ENCODE measurements at places on chromosomes 6 and 20.

GRCh38 chr6:89460713-89461112 is 27.8 kb downstream of the ANKRD6 start:
- DNase-seq = no peak

GRCh38 chr6:30510419-30511168 is 21.3 kb downstream of the HLA-E start:
- DNase-seq = no peak

DNA sequence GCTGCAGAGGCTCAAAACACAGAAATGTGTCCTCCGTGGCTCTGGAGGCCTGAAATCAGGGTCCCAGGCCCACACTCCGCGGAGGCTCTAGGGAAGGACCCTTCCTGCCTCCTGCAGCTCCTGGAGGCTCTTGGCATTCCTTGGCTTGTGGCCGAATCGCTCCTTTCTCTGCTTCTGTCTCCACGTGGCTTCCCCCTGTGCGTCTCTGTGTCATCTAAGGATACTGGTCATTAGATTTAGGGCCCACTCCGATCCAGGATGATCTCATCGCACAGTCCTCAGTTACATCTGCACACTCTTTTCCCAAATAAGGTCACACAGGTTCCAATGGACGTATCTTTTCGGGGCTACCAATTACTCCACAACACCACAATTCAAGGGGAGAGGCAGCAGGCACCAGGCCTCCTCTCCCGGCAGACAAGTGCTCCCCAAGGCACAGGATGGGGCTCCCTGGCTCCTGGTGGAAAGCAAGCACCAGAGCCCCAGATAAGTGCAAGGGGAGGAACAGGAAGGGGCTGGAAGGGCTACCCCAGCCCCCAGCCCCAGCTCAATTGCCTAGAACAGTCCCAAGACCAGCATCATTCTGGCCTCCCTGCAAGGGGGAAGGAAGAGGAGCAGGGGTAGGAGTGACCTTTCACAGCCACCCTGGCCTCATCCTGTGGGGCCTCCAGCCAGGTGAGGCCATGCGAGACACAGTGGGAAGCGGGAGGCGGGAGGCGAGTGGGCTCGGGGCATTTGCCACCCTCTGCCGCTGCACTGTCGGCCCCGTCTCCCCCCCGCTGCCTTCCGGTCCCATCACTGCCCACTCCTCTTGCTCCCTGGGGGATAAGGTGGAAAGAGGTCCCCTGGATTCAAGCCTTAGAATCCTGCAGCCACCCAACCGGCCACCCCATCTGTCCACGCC is 16.3 kb downstream of the NTSR1 start:
- no peak for DNase-seq

- peak; percentile 84 for DNase-seq
These were observed 72.8 kb upstream of the ADTRP start for GRCh38 chr6:11851387-11851786.

GRCh38 chr20:20192366-20192765 is 140.0 kb downstream of the CFAP61 start:
- DNase-seq = no peak

DNA sequence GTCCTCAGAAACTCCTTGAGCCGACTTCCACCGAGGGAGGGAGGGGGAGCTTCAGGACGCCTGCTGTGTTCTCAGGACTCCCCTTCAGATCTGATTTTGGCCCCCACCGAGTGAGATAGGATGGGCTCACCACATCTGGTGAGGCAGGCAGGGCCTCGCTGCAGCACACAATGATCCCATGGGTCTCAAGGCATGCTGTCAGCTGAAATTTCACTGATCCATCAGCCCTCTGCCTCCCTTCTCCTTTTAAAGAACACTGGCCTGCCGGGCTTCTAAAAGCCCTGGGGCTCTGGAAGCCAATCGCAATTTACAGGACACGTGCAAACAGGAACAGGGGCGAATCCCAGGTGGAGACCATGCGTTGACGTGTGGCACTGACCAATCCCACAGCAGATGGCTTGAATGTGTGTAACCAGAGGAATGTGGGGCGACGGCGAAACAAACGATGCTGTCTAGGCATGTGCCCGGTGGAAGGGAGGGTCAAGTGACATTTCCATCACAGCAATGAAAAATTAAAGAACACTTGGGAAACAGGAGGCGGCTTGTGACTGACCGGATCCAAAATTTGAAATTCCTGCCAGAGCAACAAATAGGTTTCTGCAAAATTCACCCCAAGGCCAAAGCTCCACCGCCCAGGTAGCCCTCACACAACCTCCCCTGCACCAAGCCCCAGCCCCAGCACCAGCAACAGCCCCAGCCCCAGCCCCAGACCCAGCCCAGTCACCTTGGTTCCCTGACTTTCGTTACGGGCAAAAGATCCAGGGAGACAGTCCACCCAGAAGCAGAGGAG is 167.1 kb upstream of the ZNF337 start:
- DNase-seq = no peak

DNA sequence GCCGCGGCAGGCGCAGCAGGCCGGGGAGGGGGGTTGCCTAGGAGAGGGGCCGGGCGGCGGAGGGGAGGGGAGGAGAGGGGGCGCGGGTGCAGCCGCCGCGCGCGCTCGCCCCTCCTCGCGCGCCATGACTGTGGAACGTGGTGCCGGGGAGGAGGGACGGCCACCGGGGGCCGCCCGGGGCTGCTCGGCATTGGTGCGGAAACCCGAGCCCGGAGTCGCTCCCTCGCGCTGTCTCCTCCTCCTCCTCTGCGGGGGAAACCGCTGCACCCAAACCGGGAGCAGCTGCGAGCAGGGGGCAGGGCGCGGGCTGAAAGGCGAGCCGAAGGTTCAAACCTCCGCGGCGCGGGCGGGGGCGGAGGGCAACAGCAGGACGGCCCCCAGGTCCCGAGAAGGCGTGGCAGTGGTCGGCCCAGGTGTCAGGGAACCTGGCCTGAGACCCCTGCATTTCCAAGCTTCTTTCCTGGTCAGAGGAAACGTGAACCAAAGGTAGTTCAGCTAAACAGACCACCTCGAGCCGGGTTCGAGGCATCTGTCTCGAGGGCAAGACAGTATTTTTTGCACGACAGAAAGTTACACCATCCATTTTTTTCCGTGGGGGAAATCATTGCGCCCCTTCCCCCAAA is 1.4 kb upstream of the TRERF1 start:
- DNase-seq = peak; percentile 87

DNA sequence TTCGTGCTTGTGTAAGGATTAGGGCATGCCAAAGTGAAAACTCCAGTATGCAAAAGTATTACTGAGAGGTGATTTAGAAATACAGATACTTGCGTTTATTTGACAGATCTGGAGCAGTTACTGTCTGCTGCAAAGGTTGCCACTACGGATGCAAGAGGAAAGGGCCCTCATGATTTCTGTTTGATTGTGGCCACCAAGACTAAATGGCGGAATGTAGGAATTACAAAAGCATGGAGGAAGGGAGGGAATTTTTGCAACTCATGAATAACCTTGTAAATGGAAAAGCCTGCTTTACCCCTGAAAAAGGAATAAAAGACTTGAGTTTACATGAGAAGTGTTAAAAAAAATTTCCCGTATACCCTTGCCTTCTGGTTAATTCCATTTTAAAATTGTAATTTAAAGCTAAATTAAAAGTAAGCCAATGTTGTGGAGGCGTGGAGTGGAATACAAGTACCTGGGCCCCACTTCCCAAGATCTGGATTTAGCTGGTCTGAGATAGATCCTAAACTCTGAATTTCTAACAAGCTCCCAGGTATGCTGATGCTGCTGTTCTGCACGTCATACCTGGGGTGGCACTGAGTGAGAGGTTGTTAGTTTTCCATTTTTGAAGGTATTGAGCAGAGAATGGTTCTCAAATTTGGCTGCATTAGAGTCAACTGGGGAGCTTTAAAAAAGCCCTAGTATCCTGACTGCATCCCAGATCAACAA is 56.6 kb upstream of the NKX2-2 start:
- DNase-seq = no peak

DNA sequence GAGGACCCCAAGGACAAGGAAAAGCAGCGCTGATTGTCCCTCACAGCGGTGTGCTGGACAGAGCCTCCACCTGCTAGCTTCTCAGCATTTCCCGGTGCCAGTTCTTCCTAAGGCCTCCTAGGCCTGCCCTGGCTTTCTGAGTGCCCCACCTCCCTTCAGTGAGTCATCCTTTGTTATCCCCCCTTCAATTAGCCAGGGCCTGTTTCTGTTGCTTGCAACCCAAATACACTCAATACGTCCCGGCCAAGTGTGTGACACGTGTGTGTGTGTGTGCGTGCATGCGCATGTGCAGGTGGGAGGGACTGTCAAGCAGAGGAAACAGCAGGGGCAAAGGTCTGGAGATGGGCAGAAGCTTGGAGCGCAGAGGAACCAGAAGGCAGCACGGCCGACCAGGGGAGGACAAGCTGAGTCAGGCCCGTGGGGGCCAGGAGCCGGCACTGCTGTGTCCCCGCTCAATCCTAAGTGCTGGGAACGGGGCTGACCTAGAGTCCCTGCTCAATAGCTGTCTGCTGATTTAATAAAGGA is 159.8 kb downstream of the PREX1 start:
- DNase-seq = no peak

DNA sequence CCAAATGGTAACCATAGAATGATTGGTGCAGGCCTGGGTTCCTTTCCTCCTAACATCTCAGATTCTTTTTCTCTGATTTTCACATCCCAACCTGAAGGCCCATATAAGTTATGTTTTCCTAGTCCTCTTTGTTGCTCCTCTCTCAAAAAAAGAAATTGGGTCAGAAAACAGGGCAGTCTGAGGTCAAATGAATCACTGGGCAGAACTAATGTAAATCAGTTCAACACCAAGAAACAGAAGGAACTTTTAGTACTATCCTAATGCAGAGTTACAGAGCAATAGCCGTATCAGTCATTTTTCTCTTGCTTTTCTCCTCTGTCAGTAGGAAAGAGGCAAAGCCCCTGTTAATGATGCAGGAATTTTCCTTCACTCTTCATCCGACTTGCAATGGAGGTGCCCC is 11.0 kb upstream of the TPD52L1 start:
- DNase-seq = no peak

DNA sequence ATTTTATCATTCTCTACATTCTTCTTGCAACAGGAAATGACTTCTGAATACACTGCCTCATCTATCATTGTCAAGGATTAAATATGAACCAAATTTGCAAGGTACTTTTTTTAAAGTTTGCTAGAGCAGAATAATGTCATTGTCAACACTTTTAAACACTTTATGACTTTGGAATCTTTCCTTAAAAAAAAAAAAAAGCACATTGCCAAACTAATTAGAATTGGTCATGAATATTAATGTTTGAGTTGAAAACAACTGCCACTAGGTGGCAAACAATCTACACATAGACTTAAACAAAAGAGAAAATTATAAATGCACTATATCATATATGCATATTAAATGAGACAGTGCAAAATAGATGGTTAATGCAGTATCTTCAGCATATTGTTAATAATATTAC is 32.5 kb upstream of the TMEM244 start:
- DNase-seq = peak; percentile 29

GRCh38 chr20:57034001-57034400 is 232.4 kb downstream of the BMP7 start:
- DNase-seq = no peak

GRCh38 chr6:137926985-137927384 is 59.9 kb downstream of the TNFAIP3 start:
- no peak for DNase-seq

DNA sequence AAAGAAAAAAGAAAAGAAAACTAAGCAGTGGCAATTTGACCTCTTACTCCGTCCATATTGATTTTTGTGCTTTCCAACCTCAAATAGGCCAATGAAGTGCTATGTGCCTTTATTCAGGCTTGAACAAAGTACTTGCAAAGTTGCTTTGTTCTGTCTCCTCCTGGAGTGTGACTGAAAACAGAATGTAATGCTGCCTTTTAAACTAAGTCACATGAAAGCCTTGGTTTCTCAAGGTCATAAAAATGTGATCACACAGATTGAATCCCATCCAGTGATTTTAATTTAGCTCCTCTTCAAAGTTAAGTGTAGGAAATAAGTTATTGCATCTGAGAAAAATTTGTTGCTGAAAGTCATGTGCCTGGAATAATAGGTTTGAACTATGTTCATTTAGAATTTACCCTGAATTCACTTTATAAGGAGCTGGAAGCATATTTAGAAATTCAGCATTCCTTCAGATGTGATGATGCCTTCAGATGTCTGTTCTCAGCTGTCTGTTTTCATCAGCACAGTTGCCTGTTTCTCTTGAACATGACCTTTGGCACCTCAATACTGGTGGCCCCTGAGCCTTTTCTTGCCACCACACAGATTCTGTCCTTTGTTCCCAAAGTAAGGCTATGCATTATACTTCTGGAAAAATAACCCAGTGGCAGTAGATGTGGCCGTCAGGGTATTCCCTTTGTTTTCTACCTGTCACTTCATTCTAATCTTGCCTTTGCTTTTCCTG is 48.8 kb downstream of the KIZ start:
- DNase-seq = no peak

DNA sequence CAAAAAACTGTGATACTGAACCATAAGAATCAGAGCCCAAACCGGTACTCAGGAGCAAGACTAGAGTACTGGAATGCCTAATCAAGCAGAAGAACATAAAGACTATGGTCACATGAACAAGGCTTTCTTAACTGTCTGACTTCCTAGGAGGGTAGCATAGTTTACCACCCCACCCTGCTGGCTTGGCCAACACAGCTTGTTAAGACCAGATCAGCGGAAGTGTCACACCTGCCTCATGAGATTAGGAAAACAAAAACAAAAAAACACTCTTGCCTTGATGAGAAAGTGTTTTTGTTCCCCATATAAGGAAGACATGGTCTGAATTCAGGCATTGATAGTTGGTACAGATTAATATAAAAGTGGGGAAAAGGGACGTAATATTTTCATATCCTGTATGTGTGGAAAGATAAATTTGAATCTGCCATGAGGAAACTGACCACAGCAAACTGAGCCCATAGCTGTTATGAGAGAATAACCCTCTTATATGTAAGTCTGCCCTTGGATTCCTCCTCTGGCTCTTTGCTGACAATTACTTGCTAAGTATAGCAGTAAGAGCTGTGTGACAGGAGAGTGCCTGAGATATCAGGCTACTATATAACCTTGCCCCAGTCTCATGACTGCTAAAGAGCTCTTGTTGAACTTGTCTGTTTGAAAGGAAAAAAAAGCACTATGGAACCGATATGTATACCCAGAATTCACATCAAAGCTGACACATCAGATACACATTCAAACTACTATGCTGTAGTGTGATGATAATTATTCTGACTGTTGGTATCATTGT is 197.1 kb downstream of the EPHA7 start:
- no peak for DNase-seq

DNA sequence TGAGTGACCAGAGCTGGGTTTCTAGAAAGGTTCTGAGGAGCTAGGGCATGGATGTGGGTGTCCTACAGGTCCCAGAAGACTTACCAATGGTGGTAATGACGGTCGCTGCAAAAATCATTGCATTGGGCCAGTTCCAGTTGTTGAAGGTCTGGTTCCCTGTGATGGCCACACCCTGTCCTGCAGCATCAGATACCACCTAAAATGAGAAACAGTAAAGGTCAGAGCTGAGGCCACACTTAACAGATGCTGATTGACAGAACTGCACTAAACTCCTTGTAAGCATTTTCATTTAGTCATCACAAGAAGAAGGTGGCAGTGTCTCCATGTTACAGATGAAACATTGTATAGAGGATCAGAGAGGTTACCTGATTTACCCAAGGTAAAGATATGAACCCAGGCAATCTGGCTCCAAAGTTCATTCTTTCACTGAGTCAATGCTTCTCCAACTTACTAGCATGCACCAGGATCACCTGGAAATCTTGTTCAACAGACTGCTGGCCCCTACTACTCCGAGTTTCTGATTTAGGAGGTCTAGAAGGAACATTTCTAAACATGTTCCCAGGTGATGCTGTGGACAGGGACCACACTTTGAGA is 33.4 kb downstream of the KCNK5 start:
- DNase-seq = no peak

Data from fibroblast of skin of left quadriceps (primary cell).